ENCODE measurements at places on chromosomes 7 and 10. TPM values are rescaled to one million over a fixed set of nuclear protein-coding genes. Genes with fewer than 3 reads are reported as not detected.

The ATP6V0A4 gene
- total RNA-seq, result not detected

DNA sequence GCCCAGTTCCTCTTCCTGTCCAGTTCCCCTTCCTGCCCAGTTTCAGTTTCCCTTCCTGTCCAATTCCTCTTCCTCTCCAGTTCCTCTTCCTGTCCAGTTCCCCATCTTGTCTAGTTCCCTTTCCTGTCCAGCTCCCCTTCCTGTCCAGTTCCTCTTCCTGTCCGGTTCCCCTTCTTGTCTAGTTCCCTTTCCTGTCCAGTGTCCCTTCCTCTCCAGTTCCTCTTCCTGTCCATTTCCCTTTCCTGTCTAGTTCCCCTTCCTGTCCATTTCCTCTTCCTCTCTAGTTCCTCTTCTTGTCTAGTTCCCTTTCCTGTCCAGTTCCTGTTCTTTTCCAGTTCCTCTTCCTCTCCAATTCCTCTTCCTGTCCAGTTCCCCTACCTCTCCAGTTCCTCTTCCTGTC is 68.1 kb upstream of the ADCY1 start:
- no peak for DNase-seq
- peak overlapping the region; percentile 22 for H3K27ac ChIP-seq
- no peak overlapping the region for H3K4me3 ChIP-seq
- H3K36me3 ChIP-seq, result no peaks in the 10 kb centered on the region
- no peaks in the 10 kb centered on the region for H3K4me1 ChIP-seq

- no peaks in the 10 kb centered on the region for H3K27me3 ChIP-seq
- H3K4me3 ChIP-seq, result no peak overlapping the region
- peaks cover 62% of the 10 kb centered on the region for H3K36me3 ChIP-seq
- H3K27ac ChIP-seq, result no peak overlapping the region
- DNase-seq, result no peak
Observed at GRCh38 chr10:125761961-125762360, 13.7 kb downstream of the MMP21 start.

- H3K36me3 ChIP-seq, result peaks cover 18% of the 10 kb centered on the region
- H3K27me3 ChIP-seq, result no peaks in the 10 kb centered on the region
- peaks cover 24% of the 10 kb centered on the region for H3K4me1 ChIP-seq
- no peak overlapping the region for H3K27ac ChIP-seq
Observed at GRCh38 chr10:14873090-14873760, 5.4 kb upstream of the SUV39H2 start.

DNA sequence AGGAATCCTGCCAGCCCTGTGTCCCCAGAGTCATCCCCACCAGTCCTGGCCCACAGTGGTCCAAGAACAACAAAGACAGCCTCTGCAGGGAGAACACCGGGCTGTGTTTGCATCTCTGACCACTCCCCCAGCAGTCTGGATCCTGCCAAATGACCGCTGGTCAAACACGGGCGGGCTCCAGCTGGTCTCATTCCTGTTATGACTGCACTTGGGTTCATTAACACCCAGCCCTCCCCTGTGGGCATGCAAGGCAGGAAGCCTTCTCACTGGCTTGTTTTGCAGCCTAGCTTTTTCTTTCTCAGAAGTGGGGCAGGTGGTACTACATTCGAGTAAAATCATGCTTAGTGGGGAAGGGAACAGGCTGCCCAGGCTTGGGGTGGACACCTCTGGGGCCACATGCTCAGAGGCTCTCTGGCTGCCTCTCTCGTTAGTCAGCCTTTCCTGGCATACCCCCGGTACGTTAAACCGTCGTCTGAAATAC is 190.0 kb downstream of the PLXNA4 start:
- H3K36me3 ChIP-seq, result no peaks in the 10 kb centered on the region
- H3K4me3 ChIP-seq, result no peak overlapping the region
- H3K27ac ChIP-seq, result no peak overlapping the region
- H3K4me1 ChIP-seq, result peaks cover 6% of the 10 kb centered on the region
- no peak for DNase-seq

- no peak overlapping the region for H3K4me3 ChIP-seq
- H3K27ac ChIP-seq, result no peak overlapping the region
- H3K27me3 ChIP-seq, result no peaks in the 10 kb centered on the region
- no peak for DNase-seq
Observed at GRCh38 chr10:20890009-20890408, 7.1 kb downstream of the NEBL start.

- no peak for DNase-seq
- H3K4me3 ChIP-seq, result no peak overlapping the region
- no peak overlapping the region for H3K27ac ChIP-seq
- no peaks in the 10 kb centered on the region for H3K27me3 ChIP-seq
- no peaks in the 10 kb centered on the region for H3K36me3 ChIP-seq
Observed at GRCh38 chr10:52706332-52707070, 66.1 kb downstream of the MBL2 start.

- no peaks in the 10 kb centered on the region for H3K4me1 ChIP-seq
- DNase-seq, result no peak
- H3K27ac ChIP-seq, result no peak overlapping the region
- H3K36me3 ChIP-seq, result no peaks in the 10 kb centered on the region
Observed at GRCh38 chr10:56653289-56653688, 292.2 kb upstream of the ZWINT start.

GRCh38 chr7:156334636-156335035 is 305.9 kb upstream of the RNF32 start:
- no peak overlapping the region for H3K27ac ChIP-seq
- H3K4me3 ChIP-seq, result no peak overlapping the region
- H3K36me3 ChIP-seq, result no peaks in the 10 kb centered on the region
- no peak for DNase-seq

DNA sequence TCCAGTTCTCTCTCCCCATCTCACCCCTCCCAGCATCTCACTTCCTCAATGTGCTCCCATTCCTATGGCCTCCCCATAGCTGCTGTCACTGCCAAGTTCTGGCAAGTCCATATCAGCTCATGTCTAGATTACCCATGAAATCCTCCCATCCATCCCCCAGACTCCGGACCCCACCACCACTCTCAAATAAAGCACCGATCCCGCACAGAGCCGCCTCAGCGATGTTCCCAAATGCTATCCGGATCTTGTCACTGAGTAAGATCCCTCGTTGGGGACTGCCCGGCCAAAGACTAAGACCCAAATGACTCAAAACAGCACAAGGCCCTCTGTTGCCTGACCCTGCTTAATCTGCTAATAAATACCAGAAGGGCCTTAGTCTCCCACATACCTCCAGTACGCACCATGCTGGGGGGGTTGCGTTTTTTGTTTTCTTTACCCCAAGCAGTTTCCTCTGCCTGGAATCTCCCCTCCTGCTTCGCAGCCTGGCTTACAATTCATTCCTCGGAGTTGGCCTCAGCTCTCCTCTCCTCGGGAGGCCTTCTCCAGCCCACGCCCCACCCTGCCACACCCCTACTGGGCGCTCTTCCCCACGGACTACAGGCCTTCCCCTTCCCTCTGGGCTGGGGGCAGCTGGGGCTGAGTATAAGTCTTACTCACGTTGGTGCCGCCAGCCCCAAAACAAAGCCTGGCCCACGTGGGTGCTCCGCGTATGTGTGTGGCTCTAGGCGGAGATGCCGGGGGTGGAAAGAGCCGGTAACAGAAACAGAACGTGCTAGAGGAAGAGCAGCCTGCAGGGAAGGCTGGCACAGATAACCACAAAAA is 1.8 kb upstream of the DUSP5 start:
- peak; percentile 47 for DNase-seq
- H3K4me1 ChIP-seq, result peaks cover 41% of the 10 kb centered on the region
- peaks cover 11% of the 10 kb centered on the region for H3K36me3 ChIP-seq
- H3K27me3 ChIP-seq, result no peaks in the 10 kb centered on the region
- H3K27ac ChIP-seq, result peak overlapping the region; percentile 73
- peak overlapping the region; percentile 88 for H3K4me3 ChIP-seq

GRCh38 chr7:127798023-127798422 is 146.0 kb downstream of the SND1 start:
- peaks cover 3% of the 10 kb centered on the region for H3K36me3 ChIP-seq
- H3K27ac ChIP-seq, result no peak overlapping the region
- H3K4me1 ChIP-seq, result peaks cover 3% of the 10 kb centered on the region
- DNase-seq, result no peak
- no peaks in the 10 kb centered on the region for H3K27me3 ChIP-seq

The OR2A42 gene
- total RNA-seq, result not detected

DNA sequence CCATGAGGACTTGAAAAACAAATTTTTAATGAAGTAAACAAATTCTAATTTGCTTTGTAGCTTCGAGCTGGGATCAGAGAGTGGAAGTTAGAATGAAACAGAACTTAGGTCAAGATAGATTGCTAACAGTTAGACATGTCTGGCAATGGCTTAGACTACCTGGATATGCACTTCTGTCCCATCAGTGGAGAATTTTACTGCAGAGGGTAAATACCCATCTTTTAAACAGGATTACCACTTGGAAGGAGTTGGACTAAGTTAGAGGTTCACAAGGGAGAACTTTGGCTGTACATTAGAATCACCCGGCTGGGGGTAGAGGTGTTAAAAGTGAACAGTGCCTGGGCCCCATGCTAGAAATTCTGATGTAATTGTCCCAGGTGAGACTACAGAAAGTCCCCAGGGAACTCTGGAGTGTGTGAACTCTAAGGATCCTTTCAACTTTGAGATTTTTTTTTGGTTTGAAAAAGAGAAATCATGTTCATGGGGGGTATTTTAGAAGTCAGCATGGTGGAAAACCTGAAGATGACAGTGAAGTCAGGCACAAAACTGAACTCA is 35.5 kb downstream of the ENTPD1 start:
- peaks cover 9% of the 10 kb centered on the region for H3K27me3 ChIP-seq
- H3K27ac ChIP-seq, result no peak overlapping the region
- H3K36me3 ChIP-seq, result no peaks in the 10 kb centered on the region
- H3K4me1 ChIP-seq, result peaks cover 2% of the 10 kb centered on the region
- no peak for DNase-seq

DNA sequence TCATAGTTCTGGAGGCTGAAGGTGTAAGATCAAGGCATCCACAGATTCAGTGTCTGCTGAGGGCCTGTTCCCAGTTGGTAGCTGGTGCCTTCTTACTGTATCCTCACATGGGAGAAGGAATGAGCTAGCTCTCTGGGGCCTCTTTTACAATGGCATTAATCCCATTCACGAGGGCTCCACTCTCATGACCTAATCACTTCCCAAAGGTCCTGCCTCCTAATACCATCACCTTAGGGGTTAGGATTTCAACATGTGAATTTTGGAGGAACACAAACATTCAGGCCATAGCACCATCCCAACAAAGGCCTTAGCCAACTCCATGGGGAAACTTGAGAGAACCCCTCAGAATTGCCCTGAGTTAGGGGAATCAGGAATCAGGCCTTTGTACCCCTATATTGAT is 66.1 kb upstream of the CREB5 start:
- DNase-seq, result no peak
- no peak overlapping the region for H3K27ac ChIP-seq
- H3K4me1 ChIP-seq, result no peaks in the 10 kb centered on the region
- H3K27me3 ChIP-seq, result peaks cover 12% of the 10 kb centered on the region

DNA sequence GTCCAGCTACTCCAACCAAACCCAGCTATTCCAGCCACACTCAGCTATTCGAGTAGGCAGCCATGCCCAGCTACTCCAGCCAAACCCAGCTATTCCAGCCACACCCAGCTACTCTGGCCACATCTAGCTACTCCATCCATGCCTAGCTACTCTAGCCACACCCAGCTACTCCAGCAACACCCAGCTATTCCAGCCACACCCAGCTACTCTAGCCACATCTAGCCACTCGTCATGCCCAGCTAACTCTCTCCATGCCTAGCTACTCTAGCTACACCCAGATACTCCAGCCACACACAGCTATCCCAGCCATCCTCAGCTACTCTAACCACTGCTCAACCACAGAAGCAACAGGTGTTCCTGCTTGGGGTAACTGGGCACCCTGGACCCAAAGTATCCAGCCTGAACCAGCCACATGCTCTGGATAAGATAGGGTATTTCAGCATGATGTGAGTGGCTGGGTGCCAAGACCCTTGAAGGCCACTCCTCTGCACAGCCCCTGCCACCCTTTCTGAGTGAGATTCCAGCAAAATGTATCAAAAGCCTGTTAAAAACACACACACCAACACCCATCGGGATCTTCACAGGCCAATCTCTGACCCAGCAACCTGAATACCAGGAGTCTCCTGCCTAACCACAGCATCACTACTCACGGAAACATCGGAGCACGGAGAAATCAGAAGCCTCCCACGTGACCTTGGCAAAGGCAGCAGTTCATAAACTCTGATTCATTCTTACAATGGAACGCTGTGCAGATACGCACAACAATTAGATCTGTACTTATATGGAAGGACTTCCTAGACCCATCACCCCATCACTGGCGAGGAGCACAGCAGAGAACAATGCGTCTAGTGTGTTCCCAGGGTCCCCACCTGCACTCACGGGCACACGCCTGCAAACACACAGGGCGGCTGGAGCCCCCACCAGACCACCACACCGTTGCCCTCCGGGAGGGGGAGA is 51.8 kb upstream of the DNAAF5 start:
- no peak for DNase-seq
- H3K27me3 ChIP-seq, result no peaks in the 10 kb centered on the region
- H3K36me3 ChIP-seq, result peaks cover 43% of the 10 kb centered on the region
- H3K4me1 ChIP-seq, result no peaks in the 10 kb centered on the region
- H3K27ac ChIP-seq, result peak overlapping the region; percentile 62

The NCF1 gene
- total RNA-seq, result 2.6 TPM

DNA sequence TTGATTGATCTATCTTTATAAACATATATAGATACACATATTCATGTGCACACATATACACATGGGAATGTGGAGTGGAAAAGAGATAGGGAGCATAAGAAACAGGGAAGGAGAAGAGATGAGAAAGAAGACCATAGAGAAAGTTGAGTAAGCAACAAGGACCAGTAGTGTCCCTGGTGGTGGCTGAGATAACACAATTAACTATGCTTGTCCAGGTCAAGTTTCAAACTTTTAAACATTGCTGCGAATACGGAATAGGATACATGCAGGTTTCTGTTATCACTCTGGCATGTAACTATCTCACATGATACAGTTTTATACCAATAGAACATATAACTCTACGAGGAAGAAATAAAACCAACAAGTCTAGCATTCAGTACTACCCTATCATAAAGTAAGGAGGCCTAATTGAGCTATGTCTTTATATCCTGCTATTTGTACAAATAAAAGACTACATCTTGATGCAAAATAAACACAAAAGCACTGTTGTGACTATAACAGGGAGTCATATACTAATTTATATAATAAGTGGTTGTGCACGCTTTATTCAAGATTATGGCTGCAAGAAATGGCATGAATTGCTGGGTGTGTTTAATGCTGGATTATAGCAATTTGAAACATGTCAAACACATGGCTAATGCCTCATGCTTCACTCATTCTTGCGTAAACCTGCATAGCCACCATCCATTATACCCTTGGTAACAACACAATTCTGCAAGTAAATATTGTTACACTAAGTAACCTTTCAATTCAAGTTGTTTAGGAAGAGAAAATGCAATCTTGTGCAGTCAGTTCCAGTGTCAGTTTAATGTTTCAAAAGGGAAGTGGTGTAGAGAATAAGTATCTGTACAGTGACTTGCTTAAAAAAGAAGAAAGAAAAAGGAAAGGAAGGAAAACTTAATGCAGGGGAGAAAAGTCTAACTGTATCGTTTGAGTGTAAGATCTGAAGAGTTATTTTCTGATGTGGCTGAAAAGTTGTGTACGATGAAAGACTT is 8.2 kb downstream of the FOXP2 start:
- no peaks in the 10 kb centered on the region for H3K4me1 ChIP-seq
- H3K27me3 ChIP-seq, result no peaks in the 10 kb centered on the region
- no peaks in the 10 kb centered on the region for H3K36me3 ChIP-seq
- H3K4me3 ChIP-seq, result no peak overlapping the region
- no peak for DNase-seq

Data from activated CD4-positive, alpha-beta T cell treated with anti-CD3 and anti-CD28 coated beads, Interleukin-2, amount 10 ng/mL, durations not matched to agents 7 days and 5 days (primary cell).